NCI-H524 (cell line): ENCODE measurements at places on chromosomes 11 and 22.

GRCh38 chr11:94511932-94512781, at the start of gene C11orf97:
Gene C11orf97 (plus strand): TSS chr11:94512461. CDS start chr11:94512529, 68 bp downstream.
- peak; percentile 15 for DNase-seq

GRCh38 chr22:27596133-27596870, 205.3 kb downstream of the MN1 start:
- no peak for DNase-seq

DNA sequence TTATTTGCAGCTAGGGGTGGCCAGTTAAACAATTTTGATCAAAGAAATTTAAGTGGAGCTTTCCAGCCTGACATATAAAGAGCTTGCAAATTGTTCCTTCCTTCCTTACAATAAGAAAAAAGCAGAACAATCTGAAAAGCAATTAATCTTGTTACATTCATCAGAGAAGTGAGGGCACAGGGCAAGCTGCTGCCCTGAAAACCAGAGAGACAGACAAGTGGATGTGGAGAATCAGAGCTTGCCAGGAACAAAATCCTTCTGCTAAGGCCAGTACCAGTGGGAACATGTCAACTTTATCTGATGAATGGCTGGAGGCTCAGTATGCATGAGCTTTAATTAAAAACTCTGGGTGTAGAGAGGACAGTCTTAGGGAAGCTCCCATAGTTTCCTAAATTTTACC, 8.8 kb downstream of the CCDC179 start:
- no peak for DNase-seq

- no peak for DNase-seq
Measured at GRCh38 chr22:19177164-19178064, 1.1 kb downstream of the SLC25A1 start.

GRCh38 chr22:38739300-38740055, 16.3 kb downstream of the SUN2 start:
- DNase-seq = no peak

DNA sequence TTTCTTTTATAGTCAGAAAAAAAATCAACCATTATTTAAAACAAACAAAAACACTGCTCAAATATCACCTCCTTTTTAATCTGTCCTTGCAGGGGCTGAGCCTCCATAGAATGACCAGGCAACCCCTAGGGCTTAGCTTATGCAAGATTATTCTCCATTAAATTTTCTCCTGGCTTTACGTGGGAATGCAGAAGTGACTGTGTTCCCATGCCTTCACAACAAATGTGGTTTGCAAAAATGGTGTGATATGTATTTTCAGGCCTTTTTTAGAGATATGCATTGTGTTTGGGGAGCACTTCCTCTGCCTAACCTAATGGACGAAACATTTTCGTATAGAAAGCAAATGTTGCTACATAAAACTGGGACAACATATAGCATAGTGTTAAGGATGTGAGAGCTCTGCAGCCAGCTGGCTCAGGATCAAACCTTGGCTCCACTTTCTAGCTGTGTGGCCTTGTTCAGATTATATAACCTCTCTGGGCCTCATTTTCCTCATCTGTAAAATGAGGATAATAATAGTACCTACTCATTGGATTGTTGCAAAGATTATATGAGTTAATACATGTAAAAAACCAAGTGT, 82.6 kb downstream of the PARVA start:
- no peak for DNase-seq

GRCh38 chr22:44192098-44192815, 11.5 kb downstream of the PARVG start:
- peak; percentile 47 for DNase-seq

GRCh38 chr11:58513747-58514367, 6.0 kb upstream of the OR5B21 start:
- peak; percentile 6 for DNase-seq

GRCh38 chr11:746289-747157, 741 bp upstream of the TALDO1 start:
- no peak for DNase-seq

DNA sequence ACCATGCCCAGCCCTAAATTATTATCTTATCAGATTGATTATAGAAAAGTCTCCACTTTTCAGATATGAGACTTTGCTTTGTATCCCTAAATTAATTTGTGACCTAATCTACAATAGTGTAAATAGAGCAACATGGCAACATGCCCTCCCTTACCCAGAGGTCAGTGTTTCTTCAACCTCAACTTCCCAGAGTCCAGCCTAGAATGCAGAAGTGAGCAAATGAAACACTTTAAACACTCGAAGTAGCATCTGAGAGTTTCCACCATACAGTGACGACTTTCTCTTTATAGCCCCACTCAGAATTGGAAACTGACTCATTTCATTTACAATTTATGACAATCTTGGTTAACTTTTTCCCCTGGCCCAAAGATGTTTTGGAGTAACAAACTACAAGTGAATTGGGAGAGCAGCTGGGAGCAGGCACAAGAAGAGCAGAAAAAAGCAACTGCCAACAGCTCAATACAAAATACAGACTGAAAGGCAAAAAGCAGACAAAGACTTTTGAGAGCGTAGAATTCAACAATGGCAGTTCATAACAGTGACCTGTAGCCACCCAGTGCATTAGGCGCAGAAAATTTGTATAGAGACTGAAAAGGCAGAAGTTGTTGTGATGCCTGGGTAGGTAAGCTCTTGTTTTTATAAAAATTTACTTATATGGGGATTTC, 10.1 kb upstream of the BLID start:
- no peak for DNase-seq

- no peak for DNase-seq
Measured at GRCh38 chr22:37619991-37620390, 11.4 kb downstream of the GGA1 start.

- DNase-seq = peak; percentile 95
Measured at GRCh38 chr11:75639762-75640181, 29.1 kb downstream of the MAP6 start.

- peak; percentile 83 for DNase-seq
Measured at GRCh38 chr11:72764503-72764902, 12.3 kb upstream of the ARAP1 start.

GRCh38 chr11:126426106-126426505, 70.6 kb downstream of the ST3GAL4 start:
- DNase-seq = no peak

GRCh38 chr11:22478169-22478568, 140.0 kb downstream of the SLC17A6 start:
- DNase-seq = no peak

DNA sequence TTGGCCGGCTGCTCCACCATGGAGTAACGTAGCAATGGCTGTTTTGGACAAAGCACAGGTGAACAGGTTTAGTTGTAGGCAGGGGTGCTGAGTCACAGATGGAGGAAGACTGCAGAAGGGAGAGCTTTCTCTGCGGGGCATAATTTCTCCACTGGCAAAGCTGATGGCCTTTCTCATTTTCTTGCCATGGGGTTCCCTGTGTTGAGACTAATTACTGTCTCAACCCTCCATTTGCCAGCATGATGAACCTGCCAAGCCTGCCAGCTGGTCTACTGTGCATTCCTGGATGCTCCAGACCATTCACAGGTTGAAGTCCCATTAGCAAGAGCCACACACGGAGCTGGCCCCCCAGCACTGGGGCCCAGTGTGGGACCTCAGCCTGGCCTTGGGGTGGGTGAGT, 202.4 kb downstream of the BARX2 start:
- DNase-seq = no peak
